ENCODE measurements at places on chromosomes 2 and 18. TPM values are rescaled to one million over a fixed set of nuclear protein-coding genes. Genes with fewer than 3 reads are reported as not detected.

DNA sequence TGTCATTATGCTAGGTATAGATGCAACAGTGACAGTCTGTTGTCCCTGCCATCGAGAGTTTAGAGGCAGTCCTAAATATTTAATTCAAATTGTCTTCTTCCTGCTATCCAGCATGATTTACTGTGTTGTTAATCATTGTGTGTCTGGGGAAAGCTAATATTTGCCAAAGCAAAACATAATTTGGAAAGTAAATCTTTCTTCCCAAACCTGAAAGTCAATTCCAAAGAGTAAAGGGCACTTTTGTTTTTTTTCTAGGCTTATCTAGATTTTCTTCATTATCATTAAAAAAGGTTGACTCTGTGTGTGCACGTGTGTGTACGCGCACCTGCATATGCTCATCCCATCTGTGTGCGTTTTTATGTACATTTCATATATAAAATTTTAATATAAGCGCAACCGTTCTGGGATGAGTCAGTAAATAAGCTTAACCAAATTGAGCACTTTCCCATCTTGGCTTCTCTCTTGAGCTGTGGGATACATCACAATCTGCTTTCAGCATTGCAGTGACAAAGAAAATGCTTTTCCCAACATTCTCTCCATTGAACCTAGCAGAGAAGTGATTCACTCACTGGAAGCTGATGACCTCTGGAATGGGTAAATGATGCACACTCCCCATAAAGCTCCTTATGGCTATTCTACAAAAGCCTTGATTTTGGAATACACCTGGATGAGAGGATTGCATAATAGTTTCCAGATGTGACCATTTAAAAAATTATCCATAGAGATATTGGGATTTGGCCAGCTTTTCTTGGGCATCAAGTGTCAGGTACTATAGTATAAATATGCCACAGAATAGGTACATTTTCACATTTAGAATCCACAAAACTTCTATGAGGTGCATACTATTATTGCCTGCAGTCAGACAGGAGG, 488.4 kb downstream of the ADCYAP1 start:
- no peaks in the 10 kb centered on the region for H3K27me3 ChIP-seq
- peaks cover 15% of the 10 kb centered on the region for H3K4me1 ChIP-seq
- H3K27ac ChIP-seq, result no peak overlapping the region
- no peak for DNase-seq
- no peaks in the 10 kb centered on the region for H3K36me3 ChIP-seq
- no peak overlapping the region for H3K4me3 ChIP-seq

- no peaks in the 10 kb centered on the region for H3K27me3 ChIP-seq
- H3K36me3 ChIP-seq, result no peaks in the 10 kb centered on the region
- H3K4me1 ChIP-seq, result no peaks in the 10 kb centered on the region
- no peak overlapping the region for H3K27ac ChIP-seq
Measured at GRCh38 chr2:54122171-54122935, 6.9 kb downstream of the ACYP2 start.

- H3K27me3 ChIP-seq, result no peaks in the 10 kb centered on the region
- H3K36me3 ChIP-seq, result no peaks in the 10 kb centered on the region
- no peak for DNase-seq
- H3K4me1 ChIP-seq, result peaks cover 16% of the 10 kb centered on the region
- peak overlapping the region; percentile 78 for H3K4me3 ChIP-seq
Measured at GRCh38 chr2:96815326-96816126, 542 bp upstream of the CNNM3 start.

DNA sequence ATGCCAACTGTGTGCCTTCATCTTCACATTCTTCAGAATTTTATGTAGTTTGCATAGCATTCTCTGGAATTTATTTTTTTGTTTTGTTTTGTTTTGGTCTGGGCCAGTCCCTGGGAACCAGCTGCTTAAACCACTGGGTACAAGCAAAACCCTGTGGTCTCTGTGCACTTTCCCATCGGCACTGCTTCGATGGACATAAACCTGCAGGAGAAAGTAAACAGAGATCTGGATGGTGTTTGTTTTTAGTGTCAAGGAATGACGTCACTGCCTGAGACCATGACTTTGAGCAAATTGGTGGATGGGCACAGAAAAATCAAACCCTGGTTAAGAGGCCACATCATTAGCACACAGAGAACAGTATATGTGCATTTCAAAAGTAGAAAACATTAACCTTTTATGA, 64.7 kb upstream of the RASGRP3 start:
- H3K27ac ChIP-seq, result no peak overlapping the region
- H3K4me3 ChIP-seq, result no peak overlapping the region
- H3K4me1 ChIP-seq, result no peaks in the 10 kb centered on the region
- H3K27me3 ChIP-seq, result no peaks in the 10 kb centered on the region

DNA sequence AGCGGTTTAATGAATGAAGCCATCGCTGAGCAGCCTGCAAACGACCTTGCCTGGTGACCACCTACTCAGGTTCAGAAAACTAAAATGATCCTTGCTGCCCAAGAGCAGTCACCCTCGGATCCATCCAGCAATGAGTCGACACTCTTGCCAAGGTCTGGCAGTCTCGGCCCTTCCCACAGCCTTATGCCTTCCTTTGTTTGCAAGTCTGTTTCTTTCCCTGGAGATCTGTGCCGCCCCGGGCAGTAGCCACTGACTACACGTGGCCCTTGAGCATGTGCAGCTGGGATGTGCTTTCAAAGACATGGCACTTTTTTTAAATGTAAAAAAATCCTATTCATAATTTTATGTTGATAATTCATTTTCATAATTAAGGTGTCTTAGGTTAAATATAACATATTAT, 37.2 kb upstream of the SLC35G4 start:
- H3K4me1 ChIP-seq, result no peaks in the 10 kb centered on the region
- H3K36me3 ChIP-seq, result no peaks in the 10 kb centered on the region
- no peak overlapping the region for H3K4me3 ChIP-seq

- no peak overlapping the region for H3K4me3 ChIP-seq
- no peaks in the 10 kb centered on the region for H3K36me3 ChIP-seq
- H3K27ac ChIP-seq, result no peak overlapping the region
- no peaks in the 10 kb centered on the region for H3K27me3 ChIP-seq
Measured at GRCh38 chr2:32792416-32792815, 154.3 kb upstream of the LTBP1 start.

- DNase-seq, result no peak
- H3K27ac ChIP-seq, result no peak overlapping the region
- no peak overlapping the region for H3K4me3 ChIP-seq
- peaks cover 5% of the 10 kb centered on the region for H3K4me1 ChIP-seq
- no peaks in the 10 kb centered on the region for H3K36me3 ChIP-seq
- H3K27me3 ChIP-seq, result no peaks in the 10 kb centered on the region
Measured at GRCh38 chr2:25218100-25218499, 49.7 kb upstream of the POMC start.

DNA sequence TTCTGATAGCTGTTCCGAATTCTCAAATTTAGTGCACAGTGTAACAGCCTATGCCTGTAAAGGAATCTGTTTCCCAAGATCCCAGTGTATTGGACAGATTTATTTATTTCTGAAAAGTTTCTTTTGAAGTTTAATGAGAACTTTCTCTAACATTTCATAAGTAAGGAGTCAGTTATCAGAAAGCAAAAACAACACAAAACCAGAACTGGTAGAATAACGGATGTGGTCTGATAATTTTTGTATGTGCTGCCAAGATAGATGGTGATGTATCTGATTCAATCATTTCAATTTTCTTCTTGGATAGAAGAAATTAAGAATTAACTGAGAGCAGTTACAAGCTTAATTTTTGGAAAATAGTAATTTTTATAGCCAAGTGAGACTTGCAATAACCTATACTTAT, 374.3 kb downstream of the SOCS6 start:
- no peak for DNase-seq
- H3K4me1 ChIP-seq, result no peaks in the 10 kb centered on the region
- no peaks in the 10 kb centered on the region for H3K27me3 ChIP-seq
- no peak overlapping the region for H3K4me3 ChIP-seq

DNA sequence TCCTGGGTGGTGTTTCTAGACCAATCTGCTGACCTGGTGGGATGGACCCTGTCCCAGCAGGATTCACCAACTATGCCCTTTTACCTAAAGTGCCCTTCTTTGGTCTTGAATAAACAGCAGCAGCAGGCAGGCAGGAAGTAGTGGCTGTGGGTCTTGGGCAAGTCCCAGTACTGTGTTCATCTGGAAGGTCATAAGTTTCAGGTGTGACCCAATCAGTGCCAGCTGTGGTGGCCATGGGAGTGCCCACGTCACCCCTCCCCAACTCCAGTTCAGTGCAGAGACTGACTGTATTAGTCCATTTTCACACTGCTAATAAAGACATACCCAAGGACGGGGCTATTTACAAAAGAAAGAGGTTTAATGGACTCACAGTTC, 148.3 kb upstream of the SRD5A2 start:
- H3K4me3 ChIP-seq, result no peak overlapping the region
- no peaks in the 10 kb centered on the region for H3K27me3 ChIP-seq
- DNase-seq, result no peak
- no peaks in the 10 kb centered on the region for H3K36me3 ChIP-seq

DNA sequence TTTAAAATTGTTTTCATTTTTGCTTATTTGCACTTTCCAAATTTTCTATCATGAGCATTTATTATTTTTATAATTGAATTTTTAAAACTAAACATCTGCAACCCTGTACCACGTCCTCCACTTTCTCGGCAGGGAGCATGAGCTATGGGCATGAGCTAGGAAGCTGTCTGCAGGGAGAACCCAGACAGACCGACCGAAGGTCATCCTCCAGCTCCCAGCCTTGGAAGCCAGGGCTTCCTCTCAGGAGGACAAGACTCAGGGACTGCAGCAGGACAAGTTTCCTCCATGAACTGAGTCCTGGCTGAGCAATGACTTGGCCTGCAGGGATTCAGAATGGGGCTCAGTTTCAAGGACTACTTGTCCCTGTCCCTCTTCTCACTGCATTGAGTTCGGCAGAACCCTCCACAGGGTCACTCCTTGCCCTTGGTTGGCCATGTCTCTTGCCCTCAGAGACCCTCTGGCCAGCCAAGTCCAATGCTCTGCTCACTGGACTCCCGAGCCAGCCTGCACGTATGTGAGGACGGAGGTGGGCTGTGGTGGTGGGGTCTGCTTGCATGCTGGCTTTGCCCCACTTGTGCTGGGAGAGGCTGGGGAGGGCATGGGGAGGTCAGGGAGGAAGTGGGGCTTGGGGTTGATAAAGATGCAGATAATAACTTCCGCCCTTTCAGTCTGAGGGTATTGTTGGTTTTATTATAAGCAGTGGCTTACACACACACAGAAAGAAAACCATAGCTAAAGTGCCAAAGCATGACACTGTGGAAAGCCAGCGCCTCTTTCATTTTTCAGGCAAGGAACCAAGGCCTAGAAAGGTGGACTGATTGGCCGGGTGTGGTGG, 6.6 kb downstream of the NMUR1 start:
- no peaks in the 10 kb centered on the region for H3K27me3 ChIP-seq
- H3K4me3 ChIP-seq, result no peak overlapping the region
- no peak for DNase-seq
- no peaks in the 10 kb centered on the region for H3K4me1 ChIP-seq
- no peak overlapping the region for H3K27ac ChIP-seq
- no peaks in the 10 kb centered on the region for H3K36me3 ChIP-seq

DNA sequence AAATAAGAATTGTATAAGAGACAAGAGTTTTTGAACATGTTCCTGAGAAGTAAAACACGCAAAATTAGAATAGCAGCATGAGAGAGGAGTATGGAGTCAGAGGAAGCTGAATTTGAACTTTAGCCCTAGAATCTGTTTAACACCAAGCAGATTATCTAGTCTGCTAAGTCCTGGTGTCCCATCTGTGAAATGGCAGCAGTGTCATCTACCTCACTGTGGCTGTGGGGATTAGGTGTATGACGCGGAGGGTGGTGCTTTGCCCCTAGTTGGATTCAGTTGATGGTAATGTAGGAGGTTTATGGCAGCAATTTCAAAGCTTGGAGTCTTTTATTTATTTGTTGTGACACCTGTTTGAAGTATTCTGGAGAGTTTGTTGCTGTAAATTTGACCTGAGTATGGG, 79.2 kb downstream of the ZNF532 start:
- peaks cover 9% of the 10 kb centered on the region for H3K4me1 ChIP-seq
- H3K27me3 ChIP-seq, result no peaks in the 10 kb centered on the region
- H3K27ac ChIP-seq, result no peak overlapping the region
- no peaks in the 10 kb centered on the region for H3K36me3 ChIP-seq
- no peak for DNase-seq

IL1RL1 gene
- 0.28 TPM for total RNA-seq

RMND5A gene
- total RNA-seq, result 19.4 TPM

STARD6 gene
- total RNA-seq, result not detected

NABP1 gene
- 3.1 TPM for total RNA-seq

FANCL gene
- 11.7 TPM for total RNA-seq

SERPINB4 gene
- total RNA-seq, result not detected

KRTCAP3 gene
- 25.0 TPM for total RNA-seq

STON1 gene
- 2.5 TPM for total RNA-seq

TXNDC2 gene
- total RNA-seq, result not detected

All from pancreas (tissue), 10 donors.